Midbrain (tissue), 1 donor: ENCODE measurements at places on chromosomes 13 and 19.
A peak's percentile ranks its signal among the peaks of the same experiment; 100 is the strongest.

GRCh38 chr13:59435024-59435423, 728.7 kb downstream of the DIAPH3 start:
- DNase-seq: no peak

DNA sequence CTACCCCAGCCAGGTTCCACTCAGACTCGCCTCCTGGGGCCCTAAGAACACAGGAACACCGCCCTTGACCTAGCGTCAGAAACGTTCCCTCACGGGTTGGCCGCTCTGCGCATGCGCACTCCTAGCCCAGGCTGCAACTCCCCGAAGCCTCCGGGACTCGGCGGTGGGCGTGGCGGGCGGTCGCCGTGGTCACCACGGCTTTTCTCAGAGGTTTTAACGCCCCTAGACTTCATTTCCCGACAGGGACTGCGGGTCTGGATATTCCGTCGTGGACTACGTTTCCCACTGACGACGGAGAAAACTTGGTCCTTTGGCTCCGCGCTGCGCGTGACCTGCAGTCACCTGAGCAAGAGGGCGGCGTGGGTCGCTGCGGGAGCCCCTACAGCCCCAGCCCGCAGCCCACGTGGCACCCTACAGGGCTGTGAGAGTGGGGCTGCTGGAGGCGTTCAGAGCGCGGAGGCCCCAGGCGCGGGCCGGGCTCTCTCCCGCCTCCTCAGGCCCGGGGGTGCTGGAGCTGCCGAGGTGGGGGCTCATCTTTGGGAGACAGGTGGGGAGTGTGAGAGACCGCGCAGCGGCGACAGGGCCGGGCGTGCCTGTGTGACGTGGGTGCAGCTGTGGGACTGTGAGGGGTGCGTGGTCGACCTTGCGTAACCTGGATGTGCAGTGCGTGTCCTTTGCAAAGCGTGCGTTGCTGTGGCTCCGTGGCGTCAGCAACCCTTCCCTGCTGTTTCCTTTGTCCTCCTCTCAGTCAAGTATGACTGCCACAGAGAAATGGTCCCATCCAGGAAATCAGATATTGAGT, 38.0 kb upstream of the ZNF573 start:
- DNase-seq: peak; percentile 77

DNA sequence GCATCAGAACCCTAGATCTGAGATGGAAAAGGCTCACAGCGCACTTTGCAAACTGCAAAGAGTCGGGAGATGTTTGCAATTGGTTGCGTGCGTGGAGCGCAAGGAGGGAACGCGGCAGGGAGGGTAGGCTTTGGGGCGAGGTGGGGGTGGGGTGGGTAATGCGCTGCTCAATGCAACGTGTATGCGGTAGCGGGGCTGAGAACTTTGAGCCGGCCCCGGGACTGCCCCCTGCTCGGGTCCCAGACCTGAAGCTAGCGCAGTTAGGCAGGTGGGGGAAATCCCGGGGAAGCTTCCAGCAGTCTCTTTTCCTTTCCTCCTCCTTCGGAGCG, 971 bp downstream of the FOSB start:
- no peak for DNase-seq

- DNase-seq: no peak
Measured at GRCh38 chr19:19145281-19145680, 7.0 kb upstream of the TMEM161A start.

- DNase-seq: no peak
Measured at GRCh38 chr13:112744168-112745021, 54.6 kb downstream of the ATP11A start.

GRCh38 chr13:50152655-50153309, 137.5 kb downstream of the KCNRG start:
- no peak for DNase-seq
